ENCODE measurements at places on chromosomes 2 and 18.

- no peak for DNase-seq
Measured at GRCh38 chr2:101151859-101152271, 683 bp upstream of the TBC1D8 start.

DNA sequence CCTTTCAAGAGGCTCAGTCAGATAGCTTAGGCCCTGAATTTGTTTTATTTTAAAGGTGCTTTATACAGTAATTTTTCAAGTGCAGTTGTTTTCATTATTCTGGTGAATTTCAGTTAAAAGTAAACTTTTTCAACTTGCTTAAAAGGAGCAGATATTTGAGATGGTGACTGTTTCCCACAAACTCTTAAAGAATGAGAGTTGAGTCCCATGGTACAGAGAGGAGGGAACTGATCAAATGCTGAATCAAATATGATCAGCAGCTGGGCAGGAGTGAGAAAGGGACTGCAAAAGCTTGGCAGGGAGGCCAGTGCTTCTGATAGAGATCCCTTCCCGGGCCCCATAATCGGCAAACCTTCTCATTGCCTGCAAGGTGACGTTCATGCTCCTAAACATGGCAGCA lies 91.2 kb downstream of the KCNS3 start:
- no peak for DNase-seq

DNA sequence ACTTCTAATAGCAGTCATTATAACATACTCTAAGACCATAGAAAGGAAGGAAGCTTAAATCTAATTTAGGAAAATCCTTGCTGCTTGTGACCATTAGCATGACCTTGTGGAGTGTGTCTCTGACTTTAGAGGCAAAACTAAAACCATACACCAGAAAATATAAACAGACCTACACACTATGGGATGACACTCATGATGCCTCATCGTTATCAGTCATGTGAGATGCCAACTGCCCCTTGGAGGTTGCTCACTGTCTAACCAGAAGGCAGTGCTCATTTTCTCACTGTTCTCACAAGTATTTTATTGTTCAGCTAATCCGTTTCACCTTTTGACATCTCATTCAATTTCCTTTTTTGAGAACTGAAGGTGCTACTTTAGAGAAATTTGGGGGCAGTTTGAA lies 376.9 kb downstream of the RND3 start:
- no peak for DNase-seq

DNA sequence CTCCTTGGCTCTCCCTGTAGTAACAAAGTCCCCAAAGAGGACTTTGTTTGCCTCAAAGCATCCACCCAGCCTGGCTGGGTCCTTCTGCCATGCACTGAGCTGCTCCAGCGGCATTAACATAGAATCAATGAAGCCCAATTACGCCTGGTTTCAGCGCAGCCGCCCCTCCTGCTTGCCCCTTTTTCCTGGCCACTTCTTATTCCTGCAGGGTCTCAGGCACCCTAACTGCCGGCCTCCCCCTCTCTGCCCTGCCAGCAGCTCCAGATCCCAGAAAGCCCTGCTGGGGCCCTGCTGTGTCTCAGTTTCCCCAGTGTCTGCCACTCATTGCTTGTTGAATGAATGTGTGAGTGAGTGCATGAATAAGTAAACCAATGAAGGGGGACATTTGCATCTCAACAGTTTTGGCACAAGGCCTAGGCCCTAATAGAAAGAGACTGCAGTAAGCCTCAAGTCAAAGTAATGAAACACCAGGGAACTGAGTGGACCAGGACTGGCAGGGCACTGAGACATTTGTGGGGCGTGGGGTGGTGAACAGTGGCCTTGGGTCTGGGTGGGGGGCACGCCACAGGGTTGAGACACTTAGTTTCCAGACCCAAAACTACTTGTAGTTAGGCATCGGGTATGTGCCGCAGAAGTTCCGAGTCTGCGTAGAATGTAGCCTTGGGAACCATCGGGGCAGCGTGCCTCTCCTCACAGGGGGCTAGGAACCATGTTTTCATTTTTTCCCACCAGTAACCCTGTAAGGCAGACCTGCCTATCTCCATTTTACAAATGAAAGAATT lies 60.6 kb downstream of the SMAD7 start:
- DNase-seq = no peak

DNA sequence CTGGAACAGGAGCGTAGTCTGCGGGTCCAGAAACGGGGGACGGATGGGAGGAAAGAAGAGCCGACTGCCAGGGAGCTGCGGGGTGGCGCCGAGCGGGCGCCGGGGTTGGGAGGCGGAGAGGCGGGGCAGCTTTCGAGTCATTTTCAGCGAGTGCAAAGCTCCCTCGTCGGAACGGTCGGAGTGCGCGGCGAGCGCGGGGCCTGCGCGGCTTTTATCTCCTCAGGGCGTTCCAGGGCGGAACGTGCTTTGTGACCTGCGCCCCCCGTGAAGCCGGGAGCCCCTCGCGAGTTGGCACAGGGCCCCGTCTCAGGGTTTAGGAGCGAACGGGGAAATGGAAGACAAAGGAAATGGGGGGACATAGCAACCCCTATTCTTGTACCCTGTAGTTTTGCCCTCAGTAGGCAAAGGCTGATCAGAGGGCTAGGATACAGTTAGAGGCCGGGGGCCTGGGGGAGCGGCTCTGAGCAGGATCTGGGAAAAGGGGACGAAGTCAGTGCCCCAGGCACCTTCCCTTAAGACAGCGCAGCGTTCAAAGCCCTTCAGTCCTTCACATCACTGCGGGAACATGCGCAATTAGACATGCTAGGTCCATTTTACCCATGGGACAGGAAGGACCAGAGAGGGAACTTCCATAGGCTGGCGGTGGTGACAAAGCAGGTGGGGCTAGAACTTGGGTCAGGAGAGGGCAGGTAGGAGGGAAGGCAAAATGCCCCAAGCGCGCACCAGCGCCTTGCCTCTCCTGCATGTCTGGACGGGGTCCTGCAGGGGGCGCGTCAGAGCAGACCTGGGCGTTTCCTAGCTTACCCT lies 60.1 kb upstream of the IL1RL1 start:
- DNase-seq = peak; percentile 28

DNA sequence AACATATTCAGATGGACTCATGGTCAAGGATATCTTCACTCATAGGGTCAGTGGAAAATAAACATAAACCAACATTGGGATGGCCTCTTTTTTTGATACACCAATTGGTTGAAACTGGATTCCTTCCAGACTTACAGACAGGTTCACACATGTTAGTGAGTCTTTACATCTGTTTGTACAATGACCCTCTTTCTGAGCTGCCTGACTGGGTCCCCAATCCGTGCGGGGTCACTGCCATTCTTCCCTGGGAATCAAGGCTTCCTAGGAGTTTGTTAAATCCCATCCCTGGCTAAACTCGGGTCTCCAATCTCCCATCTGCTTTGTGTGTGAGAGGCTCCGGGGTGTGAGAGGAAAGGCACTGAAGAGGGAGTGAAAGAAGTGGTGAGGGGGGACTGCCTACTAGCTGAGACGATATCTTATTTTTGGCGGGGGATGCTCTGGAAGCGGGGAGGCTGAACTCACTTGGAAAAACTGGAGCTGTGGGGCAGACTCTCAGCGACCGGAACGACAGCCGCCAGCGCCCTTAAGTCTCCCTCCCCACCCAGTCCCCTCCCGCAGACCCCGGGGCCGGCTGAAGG lies 487 bp downstream of the STARD6 start:
- DNase-seq = no peak

DNA sequence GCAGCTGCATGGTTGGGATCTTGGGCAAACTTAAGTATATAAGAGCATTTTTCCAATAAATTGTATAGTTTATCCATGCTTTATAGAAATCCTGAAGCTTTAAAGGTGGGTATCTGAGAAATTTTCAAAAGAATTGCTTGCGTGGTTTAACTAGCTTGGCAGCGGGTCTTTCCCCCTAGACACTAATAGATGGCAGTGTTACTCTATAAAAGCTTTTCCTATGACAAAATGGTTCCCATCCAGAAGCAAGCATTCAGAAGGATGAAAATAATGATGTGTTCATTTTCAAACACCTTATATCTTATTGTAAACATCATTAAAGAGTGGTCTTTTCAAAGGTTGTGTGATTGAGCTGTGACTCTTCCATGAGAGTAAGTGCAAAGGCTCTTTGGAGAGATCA lies 45.9 kb downstream of the KDM3A start:
- DNase-seq = no peak

GRCh38 chr2:14632133-14632936 lies at the start of gene LRATD1:
Gene LRATD1 (plus strand): TSS chr2:14632717. CDS start chr2:14633980, 1,263 bp downstream.
- no peak for DNase-seq

DNA sequence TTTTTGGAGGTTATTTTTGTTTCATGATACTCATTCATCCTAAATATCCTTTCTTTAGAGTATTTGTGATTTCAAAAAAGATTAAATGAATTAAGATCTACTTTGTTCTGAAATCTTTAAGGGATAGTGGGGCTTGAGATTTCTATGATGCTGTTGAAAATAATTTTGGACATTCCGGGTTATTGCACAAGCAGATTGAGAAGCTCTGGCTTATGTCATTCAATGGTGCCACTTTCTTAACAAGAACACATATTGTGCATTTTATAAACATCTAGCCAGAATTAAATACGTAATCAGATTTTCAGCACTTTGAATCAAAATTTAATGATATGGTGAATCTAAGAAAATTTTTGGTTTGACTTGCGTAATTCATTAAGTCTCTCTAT lies 207.7 kb upstream of the COL3A1 start:
- DNase-seq = no peak

DNA sequence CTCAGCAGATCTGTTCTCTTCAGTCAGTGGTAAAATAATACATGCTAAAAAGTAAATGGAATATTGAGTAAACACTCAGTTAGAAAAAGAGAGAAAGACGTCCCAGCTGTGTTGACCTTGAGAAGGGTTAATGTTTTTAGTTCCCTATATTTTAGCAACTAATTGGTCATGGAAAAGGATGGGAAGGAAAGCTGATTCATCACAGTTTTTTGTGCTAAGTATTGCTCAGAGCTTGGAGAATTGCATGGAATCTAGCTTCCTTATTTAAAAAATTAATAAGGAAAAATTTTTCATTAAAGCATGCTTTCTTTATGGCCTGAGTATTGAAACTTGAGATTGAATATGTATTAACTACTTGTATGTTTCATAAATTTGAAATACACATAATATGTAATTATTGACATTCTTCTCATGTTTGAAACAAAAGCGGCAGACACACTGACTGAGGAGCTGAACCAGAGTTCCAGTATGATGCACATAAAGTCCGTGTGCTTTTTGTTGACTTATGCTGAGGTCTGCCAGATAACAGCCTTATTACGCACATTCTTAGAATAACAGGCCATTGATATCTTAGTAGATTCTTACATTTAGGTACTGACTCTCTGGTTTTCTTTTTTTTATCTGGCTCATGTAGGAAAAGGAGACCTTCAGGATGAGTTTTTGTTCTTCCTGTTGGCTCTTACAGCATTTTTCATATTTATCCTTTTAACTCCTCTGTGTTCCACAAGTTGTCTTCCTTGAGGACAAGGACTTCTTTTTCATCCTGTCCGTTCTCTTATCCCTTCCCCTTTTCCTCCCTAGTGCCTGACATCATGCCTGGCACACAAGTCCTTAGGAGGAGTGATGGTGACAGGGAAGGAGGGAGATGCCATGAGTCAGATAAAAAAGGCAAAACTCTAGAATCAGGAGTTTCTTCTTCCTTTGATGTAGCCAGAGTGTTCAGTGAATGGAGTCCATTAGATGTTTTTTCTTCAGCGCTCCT lies 194.1 kb downstream of the PTPRM start:
- no peak for DNase-seq

GRCh38 chr2:109195193-109196045 lies 66.4 kb downstream of the SH3RF3 start:
- no peak for DNase-seq

DNA sequence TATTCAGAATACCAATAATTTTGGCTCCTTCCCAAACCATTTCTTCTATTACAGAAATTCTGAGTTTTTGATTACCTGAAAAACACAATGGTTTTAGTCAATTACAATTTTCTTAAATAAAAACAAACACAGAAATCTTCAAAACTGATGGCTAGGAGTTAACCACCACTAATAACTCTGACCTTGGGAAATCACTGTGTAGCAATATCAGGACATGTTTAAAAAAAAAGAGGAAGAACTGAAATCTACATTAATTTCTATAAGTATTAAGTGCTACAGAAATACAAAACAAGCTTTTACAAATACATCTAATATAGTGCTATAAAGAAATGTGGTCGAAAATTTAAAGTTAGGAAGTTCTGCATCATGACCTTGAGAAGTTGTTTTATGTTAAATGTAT lies 14.9 kb downstream of the L3MBTL4 start:
- no peak for DNase-seq

GRCh38 chr2:234989183-234989701 lies 37.4 kb downstream of the SH3BP4 start:
- no peak for DNase-seq

DNA sequence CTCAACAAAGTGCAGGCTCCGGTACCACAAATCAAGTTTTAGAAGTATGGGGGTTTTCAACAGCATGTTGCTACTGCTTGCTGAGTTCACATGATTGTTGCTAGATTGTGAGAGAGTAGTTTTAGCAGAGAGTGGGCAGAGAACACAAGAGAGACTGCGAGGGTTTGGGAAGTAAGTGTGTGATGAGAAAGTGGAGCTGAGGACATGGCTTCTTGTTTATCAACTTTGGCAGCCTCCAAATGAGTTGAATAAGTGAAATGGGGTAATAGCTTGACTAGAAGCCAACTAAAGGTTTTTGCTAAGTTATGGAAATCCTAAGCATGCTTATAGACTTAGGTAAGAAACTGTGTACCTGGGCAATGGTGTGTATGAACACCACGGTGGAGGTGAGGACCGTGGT lies 135.1 kb downstream of the CHST9 start:
- no peak for DNase-seq

- no peak for DNase-seq
Measured at GRCh38 chr2:101545950-101546349, 71.0 kb upstream of the RFX8 start.

DNA sequence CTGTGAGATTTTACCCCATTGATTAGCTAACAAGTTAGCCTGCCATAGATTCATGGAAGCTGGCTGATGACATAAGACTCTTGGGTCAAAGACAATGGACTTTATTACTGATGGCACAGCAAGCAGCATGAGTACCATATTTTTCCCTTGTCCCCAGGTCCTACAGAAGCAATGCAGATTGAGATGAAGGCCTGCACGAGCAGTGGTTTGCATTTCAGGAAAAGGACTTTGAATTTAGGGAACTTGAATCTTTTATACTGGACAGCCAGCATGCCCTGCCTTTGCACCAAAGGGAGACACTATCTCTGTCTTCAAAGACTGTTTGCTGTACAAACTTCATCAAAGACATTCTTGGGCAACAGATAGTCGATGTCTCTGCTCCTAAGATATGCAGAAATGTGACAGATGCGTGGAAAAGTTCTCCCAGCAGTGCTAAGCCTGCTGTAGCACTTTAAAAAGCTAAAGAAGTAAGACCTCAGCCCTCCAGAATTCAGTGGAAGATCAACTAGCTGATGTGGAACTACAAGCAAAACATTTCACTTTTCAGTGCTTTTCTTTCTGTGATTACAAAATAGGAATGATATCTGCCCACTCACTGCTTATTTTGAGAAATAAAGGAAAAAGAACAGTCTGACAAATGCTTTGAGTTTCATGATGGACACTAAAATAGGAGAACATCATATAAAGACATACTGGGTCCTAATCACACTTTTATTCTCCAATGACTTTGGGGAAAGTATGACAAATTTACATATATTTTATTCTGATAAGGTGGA lies 44.4 kb upstream of the TANK start:
- DNase-seq = no peak
